ENCODE measurements at places on chromosomes 11 and 22. TPM values are rescaled to one million over a fixed set of nuclear protein-coding genes. Genes with fewer than 3 reads are reported as not detected.

DNA sequence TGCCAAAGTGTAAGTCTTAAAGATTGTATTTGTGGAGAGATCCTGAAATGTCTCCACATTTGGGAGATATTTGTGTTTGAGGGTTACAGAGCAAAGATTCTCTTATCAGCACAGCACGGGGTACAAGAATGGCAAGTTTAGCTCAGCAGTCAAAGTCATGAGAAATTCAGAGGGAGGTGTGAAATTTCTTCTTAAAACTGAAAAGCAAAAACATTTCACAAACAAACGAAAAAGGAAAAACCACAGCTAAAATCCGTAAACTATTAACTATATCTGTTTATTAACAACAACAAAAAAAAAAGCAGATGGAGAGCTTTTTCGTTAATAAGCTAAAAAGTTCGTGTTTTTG is 40.9 kb upstream of the ETS1 start:
- DNase-seq, result no peak

GRCh38 chr22:39236321-39237317 is 8.2 kb downstream of the PDGFB start:
- DNase-seq, result no peak

DNA sequence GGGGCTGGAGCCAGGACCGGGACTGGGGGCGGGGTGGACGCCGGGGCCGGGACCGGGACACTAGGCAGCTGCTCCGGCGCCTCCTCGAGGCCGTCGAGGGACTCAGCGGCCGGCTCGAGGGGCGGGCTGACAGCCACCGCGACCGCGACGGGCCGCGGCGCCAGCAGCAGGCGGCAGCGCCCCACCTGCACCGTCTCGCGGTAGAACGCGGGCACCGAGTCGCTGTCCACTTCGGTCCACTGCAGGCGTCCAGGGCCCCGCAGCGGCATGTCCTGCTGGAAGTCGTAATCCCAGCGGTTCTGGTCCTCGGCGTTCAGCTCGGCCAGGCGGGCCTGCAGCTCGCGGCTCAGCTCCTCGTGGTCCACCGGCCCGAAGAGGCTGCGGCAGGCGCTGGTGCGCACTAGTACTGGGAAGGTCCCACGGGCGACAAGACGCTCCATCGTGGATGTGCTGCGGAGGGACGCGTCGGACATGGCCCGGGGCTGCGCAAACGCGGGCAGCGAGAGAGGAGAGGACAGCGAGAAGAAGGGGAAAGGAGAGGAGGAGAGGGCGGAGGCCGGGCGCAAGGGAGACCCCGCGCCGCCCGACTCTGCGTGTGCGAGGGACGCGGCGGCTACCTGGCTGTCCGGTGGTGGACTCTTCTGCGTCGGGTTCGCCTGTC is 428 bp downstream of the CDKN1C start:
- peak; percentile 47 for DNase-seq

- DNase-seq, result peak; percentile 55
These were observed 757 bp downstream of the RNASEH2C start for GRCh38 chr11:65719871-65720210.

- no peak for DNase-seq
These were observed 1.1 kb downstream of the LRP4 start for GRCh38 chr11:46917109-46917761.

- no peak for DNase-seq
These were observed 14.1 kb downstream of the MS4A1 start for GRCh38 chr11:60469723-60470122.

GRCh38 chr11:6099577-6099976 is 7.9 kb upstream of the OR56B4 start:
- no peak for DNase-seq

DNA sequence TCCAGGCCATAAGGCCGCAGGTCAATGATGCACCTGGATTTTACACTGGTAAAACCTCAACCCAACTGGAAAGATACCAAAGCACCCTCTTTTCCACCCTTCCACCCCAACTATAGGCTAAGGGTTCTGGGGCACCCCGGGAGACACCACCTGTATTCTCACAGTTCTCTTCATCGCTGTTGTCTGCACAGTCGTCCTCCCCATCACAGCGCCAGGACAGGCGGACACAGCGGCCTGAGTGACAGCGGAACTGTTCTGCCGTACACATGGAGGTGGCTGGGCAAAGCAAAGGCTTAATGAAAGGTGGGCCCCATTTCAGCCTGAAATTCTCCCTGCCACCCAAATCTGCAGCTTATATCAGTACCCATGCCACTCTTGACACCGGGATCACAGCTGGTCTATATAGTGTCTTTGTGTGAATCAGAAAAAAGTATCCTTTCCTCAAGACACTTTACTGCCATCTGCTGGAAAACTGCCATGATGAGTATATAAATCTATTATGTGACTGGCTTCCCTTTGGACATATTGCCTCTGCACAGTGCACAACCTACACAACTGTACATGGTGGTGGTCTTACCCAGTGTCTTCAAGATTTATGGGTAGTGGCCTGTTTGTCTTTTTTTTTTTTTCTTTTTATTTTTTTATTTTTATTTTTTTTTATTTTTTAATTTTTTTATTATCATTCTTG is 21.5 kb downstream of the LRP4 start:
- peak; percentile 40 for DNase-seq

FBLN1 gene
- 134 TPM for polyA plus RNA-seq

VSIG10L2 gene
- not detected for polyA plus RNA-seq
